ENCODE measurements at places on chromosomes 12 and 14.

DNA sequence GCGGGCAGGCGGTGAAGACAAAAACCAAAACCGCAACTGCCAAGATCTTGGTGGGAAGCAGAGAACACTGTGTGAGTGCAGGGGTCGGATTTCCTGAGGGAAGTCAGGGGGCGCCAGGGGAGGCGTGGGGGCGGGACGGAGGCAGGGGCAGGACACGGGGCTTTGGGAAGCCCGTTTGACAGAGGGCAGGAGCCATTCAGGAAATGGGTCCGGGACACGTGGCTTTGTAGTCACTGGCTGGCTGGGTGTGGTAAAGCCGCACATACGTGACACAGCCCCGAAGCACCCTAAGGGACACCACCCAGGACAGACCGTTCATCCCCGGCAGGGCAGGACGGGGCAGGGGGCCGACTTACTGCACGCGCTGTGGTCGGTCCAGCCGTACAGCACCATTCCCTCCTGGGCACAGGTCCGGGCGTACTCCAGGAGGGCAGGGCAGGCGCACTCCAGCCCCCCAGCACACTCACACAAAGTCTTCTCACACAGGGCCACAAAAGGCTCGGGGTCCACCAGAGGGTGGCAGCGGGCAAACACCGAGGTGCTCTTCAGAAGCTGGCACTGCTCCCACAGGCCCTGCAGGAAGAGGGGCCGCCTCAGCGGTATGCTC lies 49.4 kb downstream of the VWF start:
- no peak for DNase-seq

DNA sequence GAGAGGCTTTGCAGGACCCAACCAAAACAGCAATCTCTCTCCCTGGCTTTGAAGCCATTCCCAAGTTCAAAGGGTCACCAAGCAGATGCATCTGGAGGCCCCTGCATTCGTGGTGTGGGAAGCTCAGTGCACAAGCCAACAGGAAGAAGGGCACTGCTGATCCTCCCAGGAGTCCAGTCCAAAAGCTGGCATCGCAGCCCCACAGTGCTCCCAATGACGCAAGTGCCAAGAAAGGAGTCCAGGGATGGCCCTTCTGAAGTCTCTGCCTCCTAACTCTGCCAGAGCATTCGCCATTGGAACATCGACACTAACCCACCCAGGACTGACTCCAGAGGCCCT lies 25.1 kb downstream of the PXN start:
- DNase-seq = no peak

- no peak for DNase-seq
These were observed 1.2 kb upstream of the PA2G4 start for GRCh38 chr12:56103066-56103711.

DNA sequence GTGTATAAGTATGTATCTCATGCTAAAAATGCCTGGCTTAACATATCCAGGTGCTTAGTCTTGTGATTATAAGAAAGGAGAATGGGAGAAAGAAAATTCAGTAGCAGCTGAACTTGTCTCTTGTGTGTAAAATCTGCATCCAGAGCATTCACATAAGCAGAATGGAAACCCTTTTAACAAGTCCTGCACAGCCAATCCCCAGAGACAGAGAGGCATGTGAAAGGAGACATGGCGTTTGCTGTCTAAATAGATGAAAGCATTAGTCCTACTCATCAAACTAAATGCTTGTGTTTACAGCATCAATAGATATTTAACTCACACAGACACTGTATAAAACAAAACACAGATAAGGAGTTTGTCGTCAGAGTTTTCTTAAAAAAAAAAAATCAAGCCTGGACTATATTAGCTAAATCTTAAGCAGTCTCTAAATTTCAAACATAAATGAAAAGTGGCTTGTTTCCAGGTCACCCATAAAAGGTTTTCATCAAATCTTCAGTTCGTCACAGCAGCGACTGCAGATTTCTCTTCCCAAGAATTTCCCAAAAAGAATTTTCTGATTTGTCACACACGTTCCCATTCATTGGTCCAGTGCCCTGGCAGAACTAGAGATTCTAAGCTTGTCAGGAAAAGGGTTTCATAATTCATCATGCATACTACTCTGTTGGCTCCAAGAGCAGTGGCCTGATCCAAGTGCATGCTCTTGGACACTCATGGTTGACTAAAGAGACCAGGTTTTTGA lies 249.2 kb downstream of the BTG1 start:
- DNase-seq = no peak

All from D721Med (cell line).